ENCODE measurements at places on chromosomes 6 and 20.
A peak's percentile ranks its signal among the peaks of the same experiment; 100 is the strongest.

GRCh38 chr20:2778602-2779321 lies 21.7 kb downstream of the CPXM1 start:
- no peak for DNase-seq

- DNase-seq = no peak
Observed at GRCh38 chr6:98838032-98838431, 3.7 kb downstream of the POU3F2 start.

DNA sequence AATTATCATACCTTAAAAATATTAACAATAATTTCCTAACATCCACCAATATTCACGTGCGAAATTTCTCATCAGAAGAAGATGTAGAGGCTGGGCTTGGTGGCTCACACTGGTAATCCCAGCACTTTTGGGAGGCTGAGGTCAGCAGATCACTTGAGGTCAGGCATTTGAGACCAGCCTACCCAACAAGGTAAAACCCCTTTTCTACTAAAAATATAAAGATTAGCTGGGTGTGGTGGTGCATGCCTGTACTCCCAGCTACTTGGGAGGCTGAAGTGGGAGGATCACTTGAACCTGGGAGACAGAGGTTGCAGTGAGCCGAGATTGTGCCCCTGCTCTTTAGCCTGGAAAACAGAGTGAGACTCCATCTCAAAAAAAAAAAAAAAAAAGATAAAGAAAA lies 36.1 kb upstream of the JAG1 start:
- no peak for DNase-seq

DNA sequence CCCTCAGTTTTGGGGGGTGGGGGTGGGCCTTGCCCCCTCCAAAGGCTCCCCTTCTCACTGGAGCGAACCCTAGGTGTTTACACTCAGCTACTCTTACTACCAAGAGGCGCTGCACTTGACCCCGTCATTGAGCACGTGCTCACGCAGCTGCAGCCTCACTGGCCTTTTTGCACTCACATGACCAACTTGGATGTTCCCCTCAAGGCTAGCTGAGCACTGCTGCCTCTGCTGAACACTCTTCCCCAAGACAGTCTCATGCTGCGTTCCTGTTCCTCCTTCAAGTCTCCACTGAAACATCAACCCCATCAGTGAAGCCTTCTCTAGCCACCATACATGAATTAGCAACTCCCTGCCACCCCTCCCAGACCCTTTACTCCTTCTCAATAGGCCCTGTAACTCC lies 4.0 kb downstream of the SOD2 start:
- no peak for DNase-seq

DNA sequence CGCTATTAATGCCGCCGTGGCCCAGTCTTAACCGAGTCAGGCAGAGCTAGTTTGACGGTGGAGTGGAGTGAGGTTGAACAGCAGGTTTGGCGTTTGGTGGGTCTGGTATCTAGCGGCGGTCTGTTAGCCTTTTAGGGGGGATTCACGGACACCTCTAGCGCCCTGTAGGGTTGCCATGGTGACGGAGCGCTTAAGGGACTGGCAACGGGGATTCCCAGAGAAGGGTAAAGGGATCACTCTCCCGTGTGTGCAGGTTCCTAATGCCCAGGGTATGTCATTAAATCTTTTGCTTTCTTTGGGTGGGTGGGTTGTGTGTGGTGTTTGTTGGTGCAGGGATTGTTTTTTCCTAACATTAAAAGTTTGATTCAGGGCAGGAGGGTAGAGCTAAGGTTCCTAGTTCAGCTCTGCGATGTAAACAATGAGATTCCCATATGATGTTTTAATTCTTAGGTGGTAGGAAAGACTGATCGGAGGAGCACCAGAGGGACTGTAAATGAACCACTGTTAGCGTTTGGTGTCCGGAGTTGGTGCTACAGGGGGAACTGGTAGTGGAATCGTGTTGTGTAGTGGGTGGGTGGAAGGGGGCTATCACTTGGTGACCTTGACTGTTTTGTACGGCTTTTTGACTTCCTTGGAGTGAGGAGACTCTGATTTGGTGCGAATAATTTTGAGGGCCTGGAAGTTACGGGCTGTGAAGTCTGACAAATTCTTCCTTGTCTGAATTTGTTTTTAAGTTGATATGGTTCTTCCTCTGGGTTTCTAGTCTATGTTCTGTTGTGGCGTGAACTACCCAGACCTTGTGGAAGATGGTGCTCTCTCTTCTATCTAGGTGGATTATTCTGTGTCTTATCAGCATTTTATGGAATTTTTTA lies 5.0 kb downstream of the BRD2 start:
- peak; percentile 41 for DNase-seq

DNA sequence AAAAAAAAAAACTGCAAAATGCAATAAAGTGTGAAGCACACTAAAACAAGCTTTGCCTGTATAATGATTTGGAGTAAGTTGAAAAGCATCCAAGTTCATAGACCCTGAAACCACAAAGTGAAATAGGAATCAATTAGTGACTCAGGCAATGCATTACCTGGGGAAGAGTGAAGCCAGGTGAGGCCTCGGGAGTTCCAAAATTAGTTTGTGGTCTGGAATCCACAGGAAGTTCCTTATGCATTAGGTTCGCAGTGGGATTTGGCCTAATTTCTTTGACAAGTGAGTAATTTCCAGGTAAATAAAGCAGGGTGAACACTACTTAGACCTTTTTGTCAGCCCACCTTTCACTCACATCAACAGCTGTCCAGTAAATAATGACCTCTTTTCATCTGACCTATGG lies 490.8 kb downstream of the CBLN4 start:
- DNase-seq = no peak

DNA sequence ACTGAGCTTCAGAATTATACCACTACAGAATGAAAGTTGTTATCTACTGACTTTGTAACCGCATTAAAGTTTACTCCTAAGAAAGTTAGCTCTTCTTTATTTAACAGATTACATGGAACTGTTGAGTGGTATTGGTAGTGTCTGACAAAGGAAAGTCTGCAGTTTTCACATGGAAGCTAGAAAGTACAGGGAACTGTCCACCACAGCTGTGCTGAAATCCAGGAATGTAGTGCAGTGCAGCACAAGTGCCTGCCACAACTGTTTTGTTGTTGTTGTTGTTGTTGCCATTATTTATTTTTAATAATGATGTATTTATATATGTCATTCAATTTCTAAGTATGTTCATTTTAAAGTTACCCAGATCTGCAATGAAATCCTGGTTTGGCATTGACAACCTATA lies 464.9 kb downstream of the TBC1D32 start:
- no peak for DNase-seq

DNA sequence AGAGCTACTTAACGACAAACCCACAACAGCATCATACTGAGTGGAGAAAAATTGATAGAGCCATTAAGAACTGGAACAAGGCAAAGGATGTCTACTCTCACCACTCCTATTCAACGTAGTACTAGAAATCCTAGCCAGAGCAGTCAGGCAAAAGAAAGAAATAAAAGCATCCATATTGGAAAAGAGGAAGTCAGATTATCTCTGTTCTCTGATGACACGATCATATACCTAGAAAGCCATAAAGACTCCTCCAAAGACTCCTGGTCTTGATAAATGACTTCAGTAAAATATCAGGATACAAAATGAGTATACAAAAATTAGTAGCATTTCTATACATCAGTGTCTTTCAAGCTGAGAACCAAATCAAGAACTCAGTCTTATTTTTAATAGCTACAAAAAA lies 17.0 kb upstream of the FHL5 start:
- DNase-seq = no peak

Measured in activated naive CD4-positive, alpha-beta T cell treated with anti-CD3 and anti-CD28 coated beads, Interleukin-2, amount 50 U/mL, for 16 hours (primary cell).